ENCODE measurements at places on chromosomes 11 and 22.

- DNase-seq: no peak
Measured at GRCh38 chr22:38073150-38074130, 10.5 kb downstream of the SLC16A8 start.

DNA sequence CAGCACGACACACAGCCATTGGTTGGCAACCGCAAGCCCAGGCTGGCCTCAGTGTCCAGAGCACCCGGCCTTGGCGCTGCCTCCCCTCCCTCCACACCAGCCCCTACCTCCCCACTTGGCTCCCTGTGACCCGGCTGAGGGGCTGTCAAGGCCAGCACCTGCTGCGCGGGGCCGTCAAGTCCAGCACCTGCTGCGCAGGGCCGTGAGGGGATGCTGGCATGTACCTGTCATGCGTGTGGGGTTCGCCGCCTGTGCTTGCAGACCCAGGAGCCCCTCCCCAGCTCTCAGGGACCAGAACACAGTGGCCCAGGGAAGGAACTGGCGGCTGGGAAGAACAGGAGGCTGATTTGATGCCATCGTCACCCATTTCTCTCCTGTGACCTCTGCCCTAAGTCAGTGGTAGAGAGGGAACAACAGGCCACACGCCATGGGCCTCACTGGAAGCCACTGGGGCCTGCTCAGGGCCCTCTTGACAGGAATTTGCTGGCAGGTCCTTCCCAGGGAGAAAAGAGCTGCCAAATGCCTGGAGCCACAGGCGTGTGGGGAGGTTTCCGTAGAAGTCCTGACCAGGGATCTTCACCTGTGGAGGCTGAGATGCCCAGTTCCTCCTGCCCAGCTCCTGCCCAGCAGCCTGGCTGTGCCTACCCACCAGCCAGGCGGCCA is 37.6 kb downstream of the TBX1 start:
- DNase-seq: no peak

- peak; percentile 22 for DNase-seq
Measured at GRCh38 chr11:118998388-118998717, 415 bp downstream of the CENATAC start.

DNA sequence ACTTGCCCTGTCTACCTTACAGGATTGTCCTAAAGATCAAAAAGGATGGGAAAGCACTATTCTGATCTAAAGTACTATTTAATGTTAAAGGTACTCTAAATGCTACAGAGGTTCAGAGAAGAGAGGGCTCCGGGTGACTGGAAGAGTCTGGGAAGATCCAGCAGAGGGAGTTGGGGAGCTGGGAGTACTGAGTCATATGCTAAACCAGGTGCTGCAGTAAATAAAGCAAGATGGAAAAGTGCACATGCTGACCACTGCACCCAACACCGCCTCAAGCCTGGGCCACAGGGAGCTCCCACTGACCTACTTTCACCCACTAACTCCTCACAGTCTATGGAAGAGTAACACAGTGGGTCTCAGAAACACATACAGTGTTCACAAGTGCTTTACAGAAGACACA is 49.3 kb downstream of the WT1 start:
- peak; percentile 27 for DNase-seq

GRCh38 chr11:42913731-42914130 is 398.1 kb upstream of the API5 start:
- DNase-seq: no peak

- DNase-seq: peak; percentile 7
Measured at GRCh38 chr11:63839508-63840355, 822 bp downstream of the MARK2 start.

Measured in NCI-H2081 (cell line).